ENCODE measurements at places on chromosomes 5 and 9.

DNA sequence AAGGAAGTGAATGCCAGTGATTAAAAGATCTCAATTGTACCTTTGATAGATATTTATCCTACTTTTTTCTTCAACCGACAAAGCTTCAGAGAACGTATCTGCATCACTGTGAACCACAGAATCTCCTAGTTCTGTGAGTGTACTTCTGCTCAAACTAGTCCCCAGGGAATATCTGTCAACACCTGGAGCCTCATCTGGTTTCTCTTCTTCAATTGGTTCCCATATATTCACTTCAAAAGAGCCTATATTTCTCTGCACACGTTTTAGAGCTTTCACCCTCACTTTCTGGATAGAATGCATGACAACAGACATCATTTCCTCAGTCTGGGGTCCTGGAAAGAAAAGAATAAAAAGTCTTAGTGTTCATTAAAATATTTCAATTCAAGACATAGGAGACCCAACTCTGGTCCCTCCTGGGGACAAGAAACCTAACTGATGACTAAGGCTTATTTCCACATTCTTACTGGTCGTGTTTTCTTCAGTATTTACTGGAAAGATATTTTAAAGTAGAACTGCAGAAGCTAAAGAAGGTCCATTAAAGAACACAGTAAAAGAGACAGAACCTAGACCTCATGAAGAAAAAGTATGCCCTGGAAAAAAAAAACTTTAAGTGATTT lies 64.3 kb downstream of the CPLANE1 start:
- peak; percentile 65 for DNase-seq

DNA sequence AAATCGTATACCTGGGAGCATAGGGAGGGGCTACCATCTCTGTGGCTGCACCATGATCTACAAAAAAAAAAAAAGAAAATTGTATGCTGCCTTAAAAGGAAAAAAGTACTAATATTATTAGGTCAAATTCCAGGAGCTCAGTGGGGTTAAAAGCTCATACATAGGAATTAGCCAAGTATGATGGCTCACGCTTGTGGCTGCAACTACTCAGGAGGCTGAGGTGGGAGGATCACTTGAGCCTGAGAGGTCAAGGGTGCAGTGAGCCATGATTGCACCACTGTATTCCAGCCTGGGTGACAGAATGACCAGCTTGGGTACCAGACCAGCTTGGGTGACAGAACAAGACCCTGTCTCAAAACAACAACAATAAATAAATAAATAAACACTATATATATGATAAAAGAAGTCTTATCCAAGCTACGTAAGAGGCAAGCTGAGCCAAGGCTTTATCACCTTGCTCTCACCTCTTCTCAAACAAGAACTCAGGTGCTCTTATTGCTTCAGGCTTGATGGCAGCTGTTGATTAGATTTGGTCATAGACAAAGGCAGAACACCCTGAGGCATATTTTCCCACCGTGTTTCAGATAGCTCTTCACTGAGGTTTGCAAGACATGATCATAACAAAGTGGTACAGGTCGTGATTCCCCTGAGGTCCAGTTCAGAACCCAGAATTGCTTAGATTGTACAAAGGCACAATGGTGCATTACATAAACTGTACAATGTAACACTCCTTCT lies 3.3 kb upstream of the FBXW11 start:
- DNase-seq: no peak

- no peak for DNase-seq
Observed at GRCh38 chr9:14723301-14723700, 768 bp upstream of the CER1 start.

DNA sequence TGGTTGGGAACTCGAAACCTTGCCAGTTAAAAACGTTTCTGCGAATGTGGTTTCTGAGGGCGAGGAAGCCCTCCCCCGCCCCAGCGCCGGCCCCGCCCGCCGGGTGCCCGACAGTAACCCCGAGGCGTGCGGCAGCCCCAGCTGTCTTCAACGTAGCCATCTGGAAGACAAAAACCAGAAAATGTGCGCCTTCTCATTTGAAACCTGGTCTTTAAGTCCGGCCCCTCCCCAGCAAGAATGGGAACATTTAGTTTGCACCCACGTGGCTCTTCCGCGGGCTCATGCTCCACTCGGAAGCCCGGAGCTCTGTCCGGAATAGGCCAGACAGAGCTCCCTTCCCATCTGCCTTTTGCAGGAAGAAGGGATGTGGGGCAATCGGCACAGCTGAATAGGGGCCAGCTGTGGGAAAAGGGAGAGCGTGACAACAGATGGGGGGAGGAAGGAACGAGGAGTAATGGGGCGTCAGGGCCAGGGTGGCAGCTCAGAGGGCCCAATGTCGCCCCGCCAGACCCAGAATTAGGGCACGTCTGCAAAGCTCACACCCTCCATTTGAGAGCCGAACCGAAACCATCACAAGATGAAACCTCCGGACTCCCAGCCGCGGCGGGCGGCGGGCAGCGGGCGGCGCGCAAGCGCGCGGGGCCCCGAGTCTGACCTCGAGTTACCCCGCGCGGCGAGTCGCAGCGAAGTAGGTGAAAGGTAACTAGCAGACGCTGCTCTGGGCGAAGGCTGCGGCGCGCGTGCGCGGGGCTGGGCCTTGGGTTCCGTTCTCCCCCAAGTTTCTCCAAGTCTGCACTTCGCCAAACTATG lies 63.4 kb upstream of the ABCA1 start:
- no peak for DNase-seq

GRCh38 chr5:149615976-149616375 lies 34.7 kb downstream of the ARHGEF37 start:
- no peak for DNase-seq

DNA sequence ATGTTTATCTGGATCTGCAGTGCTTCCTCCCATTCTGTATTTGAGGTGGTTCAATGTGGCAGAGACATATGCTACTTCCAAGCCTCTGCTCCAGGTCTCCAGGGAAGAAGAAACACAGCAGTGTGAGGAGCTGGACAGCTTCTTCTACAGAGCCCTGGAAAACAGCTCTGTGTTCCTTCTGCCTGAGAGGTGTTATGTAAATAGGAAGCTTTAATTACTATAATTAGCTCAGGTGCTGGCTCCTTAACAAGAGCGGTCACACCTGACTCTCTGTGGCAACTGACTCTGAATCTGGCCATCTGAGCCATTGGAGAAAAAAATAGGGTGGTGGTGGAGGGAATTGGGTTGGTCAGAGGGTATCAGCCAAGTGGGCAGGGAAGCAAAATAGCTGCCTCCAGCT lies 332.4 kb upstream of the BRINP1 start:
- DNase-seq: no peak

GRCh38 chr9:75455444-75455921 lies 367.2 kb downstream of the OSTF1 start:
- peak; percentile 83 for DNase-seq

DNA sequence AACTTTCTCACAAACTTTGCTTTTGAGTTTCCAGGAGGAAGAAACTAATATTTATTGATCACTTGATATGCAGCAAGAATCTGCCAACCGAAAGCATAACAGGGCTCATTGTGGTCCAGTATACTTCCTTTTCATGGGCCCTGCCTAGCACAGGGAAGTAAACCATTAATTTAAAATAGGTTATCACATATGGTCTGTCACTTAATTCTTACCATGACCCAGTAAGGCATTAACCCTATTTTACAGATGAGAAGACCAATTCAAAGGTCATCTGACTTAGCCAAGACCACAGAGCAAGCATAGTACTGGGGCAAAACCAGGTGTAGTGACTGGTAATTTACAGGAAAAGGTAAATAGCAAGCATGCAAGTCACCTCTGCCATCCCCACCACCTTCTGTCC lies 336.9 kb upstream of the DMAC1 start:
- no peak for DNase-seq

- no peak for DNase-seq
Observed at GRCh38 chr5:133978943-133979342, 10.5 kb upstream of the C5orf15 start.

GRCh38 chr9:136011703-136012496 lies 50.7 kb upstream of the UBAC1 start:
- no peak for DNase-seq

- no peak for DNase-seq
Observed at GRCh38 chr5:89324990-89325389, 442.0 kb upstream of the MEF2C start.

DNA sequence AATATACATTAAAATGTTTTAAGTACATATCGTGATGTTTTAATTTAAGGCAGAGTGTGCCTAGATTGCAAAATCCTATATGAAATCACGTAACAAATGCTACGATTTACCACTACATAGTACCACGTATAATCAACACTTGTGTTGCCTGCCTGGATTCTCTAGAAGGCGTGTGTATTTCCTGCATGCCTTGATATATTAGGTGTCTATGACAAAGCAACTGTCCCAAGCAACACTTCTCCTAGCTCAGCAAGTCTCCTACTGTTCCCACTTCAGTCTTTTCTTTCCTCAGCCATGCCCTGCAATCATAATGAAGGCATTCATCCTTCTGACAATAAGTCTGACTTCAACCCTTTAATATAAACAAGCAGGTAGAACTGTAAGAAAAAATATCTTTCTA lies 89.6 kb downstream of the PTPRD start:
- no peak for DNase-seq

DNA sequence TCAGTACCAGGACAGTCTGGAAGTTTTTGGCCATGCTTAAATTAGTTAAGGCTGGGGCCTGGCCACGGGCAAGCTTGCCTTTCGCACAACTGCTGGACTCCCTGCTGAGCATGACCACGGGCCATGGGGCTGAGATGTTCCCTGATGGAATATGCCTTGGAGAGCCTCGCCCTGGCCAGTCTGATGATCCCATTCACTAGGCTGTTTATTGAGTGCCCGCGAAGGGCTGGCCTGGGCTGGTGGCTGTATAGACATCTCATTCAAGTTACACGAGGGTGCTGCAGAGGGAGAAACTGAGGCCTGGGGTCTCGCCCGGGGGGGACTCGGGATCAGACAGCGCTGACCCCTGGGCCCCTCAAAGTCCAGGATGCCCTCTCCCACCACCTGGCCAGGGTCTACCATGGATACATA lies 7.8 kb upstream of the RXRA start:
- DNase-seq: no peak

- no peak for DNase-seq
Observed at GRCh38 chr5:43646992-43647391, 44.0 kb downstream of the NNT start.

DNA sequence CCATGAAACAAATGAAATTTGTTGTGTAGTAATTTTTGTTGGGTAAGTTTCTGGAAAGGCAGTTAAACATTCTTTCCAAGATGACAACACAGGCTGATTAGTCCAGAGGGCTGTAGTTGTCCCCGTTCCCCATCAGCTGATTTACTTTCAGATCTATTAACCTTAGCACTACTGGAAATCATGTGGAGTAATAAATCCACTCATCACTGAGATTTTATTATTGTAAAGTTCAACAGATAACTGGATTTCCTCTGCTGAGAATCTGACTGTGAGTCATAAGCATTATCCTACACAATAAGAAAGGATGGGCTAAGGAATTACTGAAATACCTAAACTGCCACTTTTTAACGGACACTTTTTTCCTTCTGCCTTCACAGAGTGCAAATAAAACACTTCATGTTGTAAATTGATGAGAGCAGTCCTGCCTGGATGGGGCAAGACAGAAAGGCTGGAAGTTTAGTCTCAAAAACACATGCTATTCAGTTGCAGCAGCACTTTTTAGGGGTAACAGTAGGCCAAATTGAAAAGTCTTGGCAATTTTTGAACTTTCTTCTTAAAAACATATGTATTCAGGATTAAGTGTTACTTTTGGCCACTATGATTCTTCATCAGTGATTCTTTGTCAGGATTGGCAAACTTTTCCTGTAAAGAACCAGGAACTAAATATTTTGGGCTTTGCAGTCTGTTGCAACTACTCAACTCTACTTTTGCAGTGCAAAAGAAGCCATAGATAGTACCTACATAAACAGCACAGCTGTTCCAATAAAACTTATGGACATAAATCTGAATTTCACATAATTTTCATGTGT lies 7.0 kb downstream of the STOM start:
- DNase-seq: no peak

GRCh38 chr9:34961574-34962490 lies 3.7 kb downstream of the PHF24 start:
- no peak for DNase-seq

DNA sequence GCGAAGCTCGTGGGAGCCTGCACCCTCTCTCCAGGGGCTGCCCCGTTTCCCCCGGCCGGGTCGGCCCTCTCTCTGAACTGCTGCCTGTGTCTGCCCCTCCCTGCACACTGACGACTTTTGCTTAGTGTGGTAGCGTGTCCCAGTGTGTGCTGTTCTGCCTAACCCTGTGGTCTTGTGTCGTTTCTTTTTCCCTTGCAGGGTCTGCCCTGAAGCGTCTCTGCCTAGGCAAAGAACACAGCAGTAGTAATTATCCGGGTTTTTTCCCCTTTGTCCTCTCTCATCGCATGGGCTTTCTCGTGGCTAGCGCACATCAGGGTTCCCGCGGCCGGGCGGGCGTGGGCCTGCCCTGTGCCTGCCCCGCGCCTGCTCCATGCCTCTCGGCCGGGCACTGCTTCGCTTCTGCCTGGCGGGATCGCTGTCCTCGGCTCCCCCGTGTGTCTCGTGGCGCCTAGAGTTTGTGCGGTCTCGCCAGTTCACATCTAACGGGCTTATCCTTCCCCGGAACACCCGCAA lies 122.7 kb downstream of the WNK2 start:
- no peak for DNase-seq

GRCh38 chr5:138597661-138598400 lies 22.6 kb upstream of the HSPA9 start:
- no peak for DNase-seq

DNA sequence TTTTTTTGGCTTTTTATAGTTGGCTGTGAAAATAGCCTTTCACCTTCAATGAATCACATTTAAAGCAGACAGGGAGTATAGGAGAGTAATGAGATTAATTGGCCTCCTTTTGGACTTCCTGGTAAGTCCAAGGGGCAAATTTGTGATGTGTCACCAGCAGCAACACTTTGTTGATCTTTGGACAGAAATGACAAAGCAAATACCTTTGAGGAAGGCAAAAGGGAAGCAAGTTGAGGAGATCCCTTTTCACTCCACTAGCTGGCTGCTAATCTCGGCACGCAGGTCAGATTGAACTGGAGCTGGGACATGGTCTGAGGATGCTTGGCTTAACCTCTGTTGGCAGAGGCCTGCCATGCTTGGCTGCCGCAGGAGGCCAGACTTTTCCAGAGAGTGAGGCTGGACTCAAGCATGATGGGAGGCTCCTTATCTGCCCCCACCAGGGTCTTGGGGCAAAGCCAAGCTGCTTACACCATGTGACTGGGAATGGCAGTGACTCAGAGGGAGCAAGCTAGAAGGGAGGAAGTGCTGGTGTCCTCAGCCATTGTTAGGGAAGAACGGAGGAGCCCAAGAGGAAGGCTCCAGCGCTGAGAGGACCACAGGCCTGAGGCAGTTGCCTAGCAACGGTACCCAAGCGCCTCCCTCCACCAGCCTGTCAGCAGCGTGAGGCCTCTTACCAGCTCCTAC lies 174.5 kb upstream of the MAP1B start:
- no peak for DNase-seq

DNA sequence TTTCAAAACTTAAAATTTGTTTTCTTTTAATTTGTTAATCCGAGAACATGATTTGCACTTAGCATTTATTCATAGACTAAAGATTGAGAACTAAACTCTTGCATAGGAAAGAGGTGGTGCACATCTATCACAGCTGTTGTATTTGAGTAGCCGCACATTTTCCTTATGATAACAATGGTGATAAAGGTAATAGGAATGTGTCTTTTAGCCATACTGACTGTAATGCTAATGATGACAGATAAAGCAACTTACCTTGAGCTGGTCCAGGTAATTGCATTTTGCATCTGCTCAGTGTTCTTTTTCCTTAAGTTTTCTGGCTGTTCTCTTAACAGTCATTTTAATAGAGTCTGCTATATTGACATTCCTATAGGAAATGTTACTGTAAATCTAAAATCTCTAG lies 19.0 kb downstream of the PHAX start:
- no peak for DNase-seq

Measured in Karpas-422 (cell line).